AG20443 (cell line): ENCODE measurements at places on chromosomes 16 and 17.

DNA sequence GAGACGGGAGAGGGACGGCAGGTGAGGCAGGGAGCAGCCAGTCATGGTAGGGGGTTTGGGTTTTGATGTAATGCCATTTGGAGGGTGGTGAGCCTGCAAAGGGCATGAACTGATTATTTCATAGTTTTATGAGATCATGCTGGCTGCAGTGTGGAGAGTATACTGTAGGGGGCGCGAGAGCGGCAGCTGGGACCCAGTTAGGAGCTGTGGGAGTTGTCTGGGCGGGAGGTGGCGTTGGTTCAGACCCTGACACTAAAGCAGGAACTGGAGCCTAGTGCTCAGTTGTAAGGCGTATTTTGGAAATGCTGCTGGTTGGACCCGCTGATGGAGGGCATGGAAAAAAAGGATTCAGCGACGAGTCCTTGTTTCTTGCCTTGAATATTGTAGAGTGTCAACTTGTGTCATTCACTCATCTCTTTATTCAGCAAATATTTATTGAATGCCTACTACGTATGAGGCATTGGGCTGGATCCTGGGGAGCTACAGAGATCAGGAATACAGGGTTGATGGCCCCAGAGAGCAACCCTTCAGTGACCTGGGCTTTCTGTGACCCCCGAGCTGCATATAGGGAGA, 23.7 kb upstream of the KDM8 start:
- DNase-seq, result peak; percentile 88

DNA sequence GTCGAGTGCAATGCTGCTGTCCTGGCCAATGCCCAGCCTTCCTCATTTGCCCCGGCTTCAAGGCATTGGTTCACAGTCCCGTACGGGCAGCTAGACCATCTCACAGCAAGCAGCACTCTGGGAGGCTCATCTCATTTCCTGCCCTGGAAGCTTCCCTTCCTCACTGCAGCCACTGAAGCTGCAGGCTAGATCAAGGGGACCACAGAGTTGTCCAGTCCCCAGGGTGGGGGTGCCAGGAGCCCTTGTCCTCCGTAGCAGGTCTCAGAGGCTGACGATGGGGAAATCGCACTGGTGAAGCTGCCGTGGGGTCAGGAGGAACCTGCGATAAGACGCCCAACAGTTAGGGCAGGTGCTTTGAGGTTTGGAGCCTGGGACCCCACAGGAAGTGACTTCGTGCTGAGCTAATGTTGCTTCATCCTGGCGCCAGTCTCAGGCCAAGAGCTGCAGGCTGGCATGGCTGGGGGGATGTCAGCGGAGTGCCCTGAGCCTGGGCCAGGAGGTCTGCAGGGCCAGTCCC, at the start of gene SPNS3:
Gene SPNS3 (plus strand): TSS at position 426 of the 517 bp plus-strand sequence. CDS start 28 bp downstream, at position 454.
- DNase-seq, result no peak

DNA sequence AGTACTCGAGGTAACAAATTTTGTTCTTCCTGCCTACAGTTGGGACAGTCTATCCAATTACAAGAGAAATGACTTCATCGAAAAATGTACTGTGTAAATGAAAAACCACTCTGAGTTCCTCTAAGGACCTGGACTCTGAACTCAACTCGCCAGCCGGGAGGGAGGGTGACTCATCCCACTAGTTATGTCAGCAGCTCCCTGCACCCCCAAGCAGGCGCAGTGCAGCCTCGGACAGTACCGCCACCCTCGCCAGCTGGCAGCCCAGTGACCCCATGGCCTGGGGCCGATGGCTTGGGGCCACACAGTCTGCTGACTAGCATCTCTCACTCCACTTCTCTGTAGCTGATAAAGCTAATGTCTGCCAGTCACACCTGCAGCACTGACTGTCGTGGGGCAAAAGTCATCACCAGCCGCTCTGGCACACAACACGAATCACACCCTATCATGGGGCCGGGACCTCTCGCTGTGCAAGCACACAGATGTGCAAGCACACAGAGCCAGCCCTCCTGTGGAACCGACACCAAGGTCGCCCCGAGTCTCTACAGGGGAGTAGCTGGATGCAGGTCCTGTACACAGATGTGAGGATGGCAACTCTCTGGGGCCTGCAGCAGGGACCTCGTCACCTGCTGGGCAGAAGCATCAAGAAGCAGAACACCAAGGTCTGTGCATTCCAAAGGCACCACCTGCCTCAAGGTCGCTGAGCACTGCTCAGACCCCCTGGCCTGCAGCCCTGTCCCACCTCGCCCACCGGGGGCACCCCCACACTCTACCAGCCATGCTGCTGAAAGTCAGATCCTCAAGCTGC, 5.7 kb downstream of the CSNK1D start:
- DNase-seq, result peak; percentile 95

DNA sequence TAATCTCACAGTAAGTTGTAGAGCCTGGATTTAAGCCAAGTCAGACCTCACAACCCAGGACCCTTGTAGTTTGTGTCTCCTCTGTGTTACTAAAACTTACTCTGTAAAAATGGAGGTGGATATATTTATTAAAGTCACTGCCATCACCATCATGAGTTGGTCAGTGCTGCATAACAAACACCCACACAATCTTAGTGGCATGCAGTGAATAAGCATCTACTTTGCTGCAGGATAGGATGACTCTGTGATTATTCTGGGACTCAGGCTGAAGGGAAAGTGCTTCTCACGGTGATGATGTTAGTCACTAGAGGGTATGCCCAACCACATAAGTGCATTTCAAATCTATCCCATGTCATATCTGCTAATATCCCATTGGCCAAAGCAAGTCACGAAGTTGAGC, 398.7 kb downstream of the XYLT1 start:
- DNase-seq, result no peak

- no peak for DNase-seq
These were observed 44.1 kb upstream of the EMP2 start for GRCh38 chr16:10624527-10624926.

DNA sequence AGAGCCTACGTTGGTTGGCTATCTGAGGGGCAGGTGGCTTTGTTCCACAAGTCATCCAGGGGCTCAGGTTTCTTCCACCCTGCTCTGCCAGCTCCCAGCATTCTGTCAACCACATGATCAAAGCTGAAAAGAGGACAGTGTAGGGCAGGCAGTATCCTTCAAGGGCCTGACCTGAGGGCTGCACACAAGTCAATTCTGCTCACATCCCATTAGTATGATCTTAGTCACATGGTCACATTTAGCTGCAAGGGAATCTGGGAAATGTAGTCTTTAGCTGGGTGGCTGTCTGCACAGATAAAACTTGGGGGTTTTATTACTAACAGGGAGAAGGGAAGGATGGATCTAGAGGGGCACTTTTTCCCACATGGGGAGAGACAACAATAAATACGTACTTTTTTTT, 97.3 kb downstream of the SALL1 start:
- DNase-seq, result no peak

DNA sequence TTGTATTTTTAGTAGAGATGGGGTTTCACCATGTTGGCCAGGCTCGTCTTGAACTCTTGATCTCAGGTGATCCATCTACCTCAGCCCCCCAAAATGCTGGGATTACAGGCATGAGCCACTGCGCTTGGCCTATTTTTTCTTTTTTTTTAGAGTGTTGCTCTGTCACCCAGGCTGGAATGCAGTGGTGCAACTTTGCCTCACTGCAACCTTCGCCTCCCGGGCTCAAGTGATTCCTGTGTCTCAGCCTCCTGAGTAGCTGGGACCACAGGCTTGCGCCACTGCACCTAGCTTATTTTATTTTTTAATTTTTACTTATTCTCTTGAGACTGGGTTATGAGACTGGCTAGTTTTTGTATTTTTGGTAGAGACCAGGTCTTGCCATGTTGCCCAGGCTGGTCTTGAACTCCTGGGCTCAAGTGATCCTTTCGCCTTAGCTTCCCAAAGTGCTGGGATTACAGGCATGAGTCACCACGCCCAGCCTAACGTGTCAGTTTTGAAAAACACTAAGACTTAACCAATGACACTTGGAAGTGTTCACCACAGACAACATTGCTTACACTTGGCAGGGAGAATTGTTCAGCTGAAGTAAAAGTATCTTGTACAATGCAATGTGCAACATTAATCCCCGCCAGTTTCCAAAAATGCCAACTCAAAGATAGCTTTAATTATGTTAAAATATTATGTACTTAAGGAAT, 26.9 kb downstream of the ATAD5 start:
- no peak for DNase-seq

DNA sequence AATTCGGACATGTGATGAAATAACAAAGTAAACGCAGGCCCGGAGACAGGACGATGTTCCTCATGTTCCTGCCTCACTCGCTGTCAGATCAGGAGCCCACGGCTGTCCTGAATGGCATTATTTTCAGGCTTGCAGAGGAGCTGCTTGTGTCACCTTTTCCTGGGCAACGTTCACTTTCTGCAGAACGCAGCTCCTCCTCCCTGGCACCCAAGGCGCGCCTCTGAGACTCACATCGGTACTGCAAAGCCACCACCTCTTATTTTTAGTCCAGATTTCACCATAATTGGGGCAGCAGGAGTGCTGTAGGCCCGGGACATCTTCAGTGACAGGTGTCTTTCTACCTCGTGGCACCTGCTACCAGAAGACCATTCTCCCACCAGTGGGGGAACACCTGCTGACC, 8.0 kb upstream of the C16orf96 start:
- no peak for DNase-seq

GRCh38 chr17:13153036-13153435, 135.2 kb upstream of the ELAC2 start:
- peak; percentile 27 for DNase-seq

DNA sequence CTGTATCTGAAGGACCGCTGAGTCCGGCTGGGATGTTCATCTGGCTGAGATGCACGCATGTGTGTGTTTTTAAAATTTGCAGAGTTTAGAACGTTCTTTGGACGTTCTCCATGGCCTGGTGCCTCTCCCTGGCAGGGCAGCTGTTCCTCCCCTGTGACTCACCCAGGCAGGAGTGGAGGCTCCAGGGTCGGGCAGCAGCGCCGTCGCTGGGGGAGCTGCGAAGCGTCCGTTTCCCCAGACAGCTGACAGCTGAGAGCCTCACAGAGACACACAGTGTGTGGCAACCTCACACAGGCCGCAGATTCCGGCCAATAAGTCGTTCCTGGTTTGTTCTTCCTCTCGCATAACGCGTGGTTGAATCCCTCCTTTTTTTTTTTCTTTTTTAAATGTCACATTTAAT, 80.6 kb downstream of the OR1D5 start:
- DNase-seq, result peak; percentile 98

- DNase-seq, result no peak
These were observed 2.7 kb upstream of the ZC3H7A start for GRCh38 chr16:11799509-11800381.

- no peak for DNase-seq
These were observed 383.6 kb downstream of the UTP18 start for GRCh38 chr17:51643702-51644490.

- DNase-seq, result no peak
These were observed 80.7 kb downstream of the HS3ST3B1 start for GRCh38 chr17:14381606-14382005.

GRCh38 chr16:53064081-53064578, 9.3 kb downstream of the CHD9 start:
- DNase-seq, result no peak

- no peak for DNase-seq
These were observed 18.8 kb downstream of the XPO6 start for GRCh38 chr16:28192806-28193529.

GRCh38 chr16:66569827-66570405, 3.7 kb downstream of the CMTM1 start:
- DNase-seq, result peak; percentile 39

DNA sequence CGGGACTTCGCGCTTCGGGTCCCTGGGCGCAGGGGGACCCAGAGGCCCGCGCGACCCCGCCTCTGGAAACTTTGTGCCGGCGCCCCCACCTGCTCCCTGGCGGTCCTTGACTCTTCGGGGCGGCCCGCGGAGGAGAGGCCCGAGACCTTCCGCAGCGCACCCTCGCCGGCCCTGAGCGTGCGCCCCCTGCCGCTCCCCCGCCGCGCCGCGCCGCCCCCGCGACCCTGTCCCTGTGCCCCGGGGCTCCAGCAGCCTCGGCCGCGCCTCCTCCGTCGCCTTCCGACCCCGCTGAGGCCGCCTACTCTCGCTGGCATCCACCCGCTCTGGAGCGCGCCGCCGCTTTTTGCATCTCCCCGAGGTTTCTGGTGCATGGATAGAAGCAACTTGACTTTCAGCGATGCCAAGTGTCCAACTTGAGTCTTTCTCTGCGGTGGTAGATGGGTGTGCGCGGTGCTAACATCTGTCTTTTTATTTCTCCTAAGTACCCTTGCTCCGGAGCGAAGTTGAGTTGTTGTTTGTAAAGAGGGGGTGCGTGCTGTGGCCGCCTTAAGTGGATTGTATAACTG, 414 bp downstream of the DUSP14 start:
- DNase-seq, result peak; percentile 54

GRCh38 chr17:44872131-44872768, 24.6 kb downstream of the HIGD1B start:
- DNase-seq, result no peak

- no peak for DNase-seq
These were observed 541.9 kb upstream of the EEF2KMT start for GRCh38 chr16:5639531-5639930.

DNA sequence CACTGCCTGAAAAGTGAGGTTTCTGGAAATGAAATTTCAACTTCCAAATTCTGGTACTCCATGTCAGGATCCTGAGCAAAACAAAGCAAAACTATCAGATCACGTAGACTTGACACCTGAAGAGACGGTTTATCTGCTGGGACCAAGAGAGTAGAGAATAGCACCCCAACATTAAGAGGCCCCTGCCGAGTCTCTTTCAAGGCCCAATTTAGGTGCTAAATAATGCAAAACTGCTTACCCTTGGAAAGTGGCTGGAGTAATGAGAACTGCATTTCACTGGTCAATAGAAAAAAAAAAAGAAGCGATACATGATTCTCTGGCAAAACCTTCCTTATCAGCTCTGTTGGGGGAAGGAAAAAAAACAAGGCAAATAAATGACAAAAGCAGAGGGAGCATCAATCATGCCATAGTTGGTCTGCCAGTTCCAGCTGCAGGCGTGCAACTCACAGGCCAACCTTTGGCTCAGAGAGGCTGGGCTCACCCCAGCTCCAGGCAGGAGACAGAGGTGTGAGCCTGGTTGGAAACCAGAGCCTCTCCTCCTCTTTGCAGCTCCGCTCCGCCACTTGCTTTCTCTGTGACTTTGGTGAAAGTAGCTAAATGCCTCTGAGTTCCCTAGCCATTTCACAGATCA, 595.2 kb downstream of the TOX3 start:
- DNase-seq, result no peak

- DNase-seq, result no peak
These were observed 135.7 kb downstream of the ABCA8 start for GRCh38 chr17:68819465-68819864.

DNA sequence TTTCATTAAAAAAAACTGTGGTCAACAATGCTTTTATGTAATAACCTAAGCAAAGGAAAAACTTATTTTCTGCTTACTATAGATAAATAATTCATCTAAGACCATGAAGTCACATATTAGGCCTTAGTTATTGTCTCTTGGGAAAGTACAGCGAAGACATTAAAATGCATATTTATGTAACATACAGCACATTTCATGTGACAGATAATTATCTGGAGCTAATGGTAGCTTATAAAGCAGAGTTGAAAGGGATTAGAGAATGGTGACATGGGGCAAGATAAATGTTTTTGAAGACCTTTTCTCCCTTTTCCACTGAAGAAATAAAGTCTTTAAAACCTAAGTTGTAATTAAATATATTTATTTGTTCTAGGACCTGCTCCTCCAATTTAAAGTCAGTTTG, 9.7 kb downstream of the MEIOC start:
- no peak for DNase-seq
